ENCODE measurements at places on chromosomes 7 and 10. TPM values are rescaled to one million over a fixed set of nuclear protein-coding genes. Genes with fewer than 3 reads are reported as not detected.

Gene STEAP1
- 20.5 TPM for total RNA-seq

Gene AZGP1
- total RNA-seq = 6.2 TPM

Gene SDK1
- total RNA-seq = 27.3 TPM

Gene EIF5AL1
- total RNA-seq = 0.94 TPM

Gene PPP1R3C
- 113 TPM for total RNA-seq

Gene GATA3
- total RNA-seq = 310 TPM

Gene PRSS37
- total RNA-seq = not detected

DNA sequence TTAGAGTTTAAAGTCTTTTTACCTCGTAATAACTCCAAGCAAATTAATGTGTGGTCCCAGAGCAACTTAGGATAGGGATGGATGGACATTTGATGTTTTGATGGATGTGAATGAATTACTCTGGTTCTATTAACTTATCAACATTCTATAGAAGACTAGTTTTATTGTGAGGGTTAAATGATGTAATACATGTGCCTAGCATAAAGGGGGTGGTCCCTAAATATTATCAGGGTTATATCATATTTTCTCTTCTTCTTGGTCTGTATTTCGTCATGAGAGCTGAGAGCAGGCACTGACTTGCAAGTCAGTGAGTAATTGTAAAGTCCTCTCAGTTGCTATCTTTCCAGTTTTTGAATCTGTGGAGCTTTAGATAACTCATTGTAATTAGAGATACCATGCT is 219.3 kb downstream of the GATA3 start:
- DNase-seq = no peak

GRCh38 chr7:123647106-123647730 is 8.4 kb upstream of the LMOD2 start:
- DNase-seq = no peak

GRCh38 chr7:2928256-2928612 is 84.1 kb upstream of the GNA12 start:
- DNase-seq = no peak

GRCh38 chr10:122044045-122044661 is 55.2 kb downstream of the TACC2 start:
- peak; percentile 64 for DNase-seq

DNA sequence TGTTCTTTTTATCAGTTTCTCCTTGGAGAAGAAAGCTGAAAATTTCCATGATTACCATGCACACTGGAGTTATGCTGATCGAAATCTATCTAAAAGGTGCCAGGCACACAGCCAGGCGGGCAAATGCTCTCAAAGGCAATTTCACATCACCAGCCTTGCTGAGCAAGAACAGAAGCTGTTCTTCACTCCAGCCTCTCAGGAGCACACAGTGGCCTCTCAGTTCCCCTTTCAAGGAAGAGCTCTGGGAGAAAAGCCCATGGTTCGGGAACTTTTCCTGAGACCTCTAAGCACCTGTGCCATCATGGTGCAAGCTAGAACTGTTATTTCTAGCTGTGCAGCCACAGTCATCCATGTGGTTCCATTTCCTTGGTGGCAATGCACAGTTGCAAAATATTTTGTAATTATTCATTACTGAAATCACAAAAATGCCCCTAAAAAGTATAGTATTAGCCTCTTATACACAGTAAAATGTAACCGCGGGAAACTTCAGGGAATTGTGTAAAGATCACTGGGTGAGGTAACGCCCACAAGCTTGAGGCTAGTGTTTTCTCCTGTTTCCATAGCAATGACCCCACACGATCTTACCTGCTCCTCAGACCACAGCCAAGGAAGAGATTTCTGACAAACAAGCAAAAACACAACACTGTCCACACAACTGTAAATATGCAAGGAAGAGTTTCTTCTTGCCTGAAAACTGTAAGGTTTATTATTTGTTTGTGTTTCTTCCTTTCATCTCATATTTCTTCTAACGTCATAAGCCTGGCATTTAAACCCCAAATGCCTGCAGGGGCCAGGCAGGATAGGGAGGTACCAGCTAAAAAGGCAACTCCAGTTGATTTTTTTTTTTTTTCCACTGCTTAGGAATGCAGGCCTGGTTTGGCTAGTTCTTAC is 121.2 kb downstream of the FAM107B start:
- DNase-seq = no peak

DNA sequence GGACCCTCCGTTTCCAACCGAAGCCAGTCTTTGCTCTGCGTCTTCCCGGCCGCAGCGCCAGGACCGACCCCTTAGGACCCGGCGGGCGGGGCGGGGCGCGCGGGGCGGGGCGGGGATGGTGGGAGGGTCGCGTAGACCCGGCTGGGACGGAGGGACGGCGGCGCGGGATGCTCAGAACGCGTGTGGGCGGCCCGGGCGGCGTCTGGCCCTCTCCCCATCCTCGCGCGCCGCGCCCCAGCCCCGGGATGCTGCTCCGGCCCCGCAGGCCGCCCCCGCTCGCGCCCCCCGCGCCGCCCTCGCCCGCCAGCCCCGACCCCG is at the start of gene UTF1:
Gene UTF1 (plus strand): TSS at position 174 of the 318 bp plus-strand sequence. CDS start 72 bp downstream, at position 246.
- no peak for DNase-seq

DNA sequence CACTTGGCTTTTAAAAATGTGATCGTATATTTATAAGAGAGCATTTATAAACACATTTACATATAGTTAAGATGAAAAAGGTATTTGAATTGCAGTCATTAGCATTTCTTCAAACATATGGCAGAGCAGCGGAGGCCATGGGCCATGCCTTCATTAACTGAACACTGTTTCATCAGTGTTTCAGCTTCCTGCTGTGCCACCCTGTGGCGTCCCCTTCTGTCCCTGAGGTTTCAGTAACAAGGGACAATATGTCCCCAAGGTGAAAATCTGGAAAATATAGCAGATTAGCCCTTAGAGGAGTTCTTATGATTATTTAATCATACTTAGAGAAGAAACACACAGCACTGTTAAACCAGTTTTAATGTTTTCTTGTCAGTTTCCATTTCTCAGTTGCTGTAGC is 577.8 kb downstream of the ETV1 start:
- no peak for DNase-seq

DNA sequence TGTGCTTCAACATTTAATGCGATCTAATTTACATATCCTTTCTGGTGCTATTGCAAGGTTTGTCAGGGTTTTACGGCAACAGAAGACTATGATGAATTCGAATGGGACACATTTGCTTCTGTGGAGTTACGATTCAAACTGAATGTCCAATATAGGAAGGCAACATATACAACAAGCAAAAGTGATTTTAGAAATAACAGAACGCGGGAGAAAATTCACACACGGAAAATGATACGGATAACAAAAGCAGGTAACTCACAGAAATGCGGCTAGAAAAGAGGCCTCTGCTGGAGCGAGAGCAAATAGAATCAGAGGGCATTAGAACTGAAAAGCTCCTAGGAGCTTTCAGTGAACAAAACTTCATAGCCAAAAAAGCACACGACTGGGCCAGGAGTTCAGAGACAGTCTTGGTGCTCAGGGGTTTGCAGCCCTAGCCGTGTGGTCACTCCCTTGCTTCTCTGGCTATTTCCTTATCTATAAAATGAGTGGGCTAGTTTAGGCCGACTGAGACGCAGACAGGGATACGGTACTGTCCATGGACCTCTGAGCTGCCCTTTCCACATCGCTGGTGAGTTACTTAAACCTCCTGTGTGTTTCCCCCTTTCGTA is 557 bp upstream of the TAX1BP1 start:
- DNase-seq = no peak

DNA sequence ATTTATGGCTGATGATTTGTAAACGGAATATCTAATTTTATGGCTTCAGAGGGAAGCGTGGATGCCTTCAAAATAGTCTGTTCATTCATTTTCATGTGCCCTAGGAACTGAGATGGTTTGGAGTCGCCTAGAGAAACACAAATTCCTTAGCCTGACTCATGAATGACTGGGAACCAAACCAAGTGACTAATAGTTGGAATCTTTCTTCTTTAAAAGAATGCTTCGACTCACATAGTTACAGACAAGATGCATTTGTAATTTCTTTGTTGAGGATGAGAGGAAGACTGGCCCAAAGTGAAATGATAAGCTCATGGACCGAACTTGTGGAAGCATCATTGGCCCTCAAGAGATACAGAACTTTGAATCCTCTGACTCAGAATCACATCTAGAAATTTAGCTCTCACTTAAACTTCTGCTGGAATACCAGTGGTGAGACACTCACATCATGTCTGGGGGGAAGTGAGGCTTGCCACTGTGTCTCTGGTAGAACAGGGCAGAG is 1107.2 kb downstream of the NRG3 start:
- DNase-seq = no peak

DNA sequence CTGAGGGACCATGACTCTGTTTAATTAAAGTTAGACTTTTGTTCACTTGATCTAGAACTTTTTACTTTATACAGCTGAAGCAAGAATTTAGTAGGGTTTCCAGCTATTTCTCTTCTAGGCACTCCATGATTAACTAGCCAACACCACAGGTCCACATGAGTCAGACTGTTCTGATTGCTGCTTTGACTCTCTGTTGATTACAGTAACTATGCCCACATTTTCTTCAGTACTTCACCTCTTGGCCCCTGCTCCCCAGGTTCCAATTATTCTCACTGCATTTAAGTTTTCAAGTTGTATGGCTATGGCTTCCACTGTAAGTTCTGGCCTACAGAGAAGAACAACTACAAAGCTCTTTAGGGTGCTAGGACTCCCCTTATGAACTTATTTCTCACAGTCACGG is 737.2 kb upstream of the IGFBP3 start:
- no peak for DNase-seq

All from ureter (tissue), 1 donor.